IPS DF 19.7 (cell line): ENCODE measurements at places on chromosomes 1 and 21.
A peak's percentile ranks its signal among the peaks of the same experiment; 100 is the strongest.

- DNase-seq: no peak
Measured at GRCh38 chr1:238336531-238336930, 445.8 kb upstream of the ZP4 start.

DNA sequence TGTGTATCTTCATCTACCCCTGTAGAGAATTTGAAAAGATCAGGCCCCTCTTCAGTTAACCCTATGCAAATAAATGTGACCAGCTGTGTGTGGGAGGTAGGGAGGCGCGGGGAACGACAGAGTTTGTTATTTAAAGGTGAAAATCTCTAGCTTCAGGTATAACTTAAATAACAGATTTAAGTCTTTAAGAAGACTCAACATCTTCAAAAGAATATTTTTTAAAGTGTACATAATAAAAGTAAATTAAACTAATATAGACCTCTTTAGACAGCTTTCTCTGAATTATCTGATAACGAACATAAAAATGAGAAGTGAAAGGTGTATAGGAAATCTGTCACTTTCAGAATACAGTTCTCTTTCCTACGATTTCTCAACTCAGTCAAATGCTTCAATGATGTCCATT lies 16.0 kb downstream of the ANGPTL3 start:
- no peak for DNase-seq

GRCh38 chr1:8026153-8026975 lies at the start of gene ERRFI1:
TSS of gene ERRFI1 (minus strand) at chr1:8026309. CDS start at chr1:8015619, 10,690 bp downstream.
- DNase-seq: peak; percentile 17

DNA sequence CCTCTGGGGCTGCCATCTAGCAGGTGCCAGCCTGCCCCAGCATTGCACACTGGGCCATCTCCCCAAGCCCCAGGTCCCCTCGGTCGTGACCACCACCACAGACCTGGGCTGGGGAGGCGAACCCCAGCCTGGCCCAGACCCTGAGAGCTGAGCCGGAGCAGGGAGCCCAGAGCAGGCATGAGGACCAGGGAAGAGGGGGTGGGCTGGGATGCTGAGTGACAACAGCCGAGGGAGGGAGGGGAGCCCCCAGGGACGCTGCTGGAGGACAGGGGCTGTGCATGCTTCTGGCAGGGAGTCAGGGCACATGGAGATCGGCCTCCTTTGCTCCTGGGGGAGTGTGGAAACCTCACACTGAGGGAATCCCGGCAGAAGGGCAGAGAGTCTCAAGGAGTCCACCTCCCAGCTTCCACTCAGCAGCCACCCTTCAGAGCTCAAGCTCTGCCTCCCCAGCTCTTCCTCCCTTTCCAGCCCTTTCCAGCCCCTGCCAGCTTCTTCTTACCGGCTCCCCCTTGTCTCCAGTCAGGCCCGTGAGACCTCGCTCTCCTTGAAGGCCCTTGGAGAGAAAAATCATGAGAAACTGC lies 23.7 kb upstream of the PEF1 start:
- DNase-seq: no peak

GRCh38 chr1:186283374-186283773 lies 91.7 kb downstream of the TPR start:
- DNase-seq: no peak

DNA sequence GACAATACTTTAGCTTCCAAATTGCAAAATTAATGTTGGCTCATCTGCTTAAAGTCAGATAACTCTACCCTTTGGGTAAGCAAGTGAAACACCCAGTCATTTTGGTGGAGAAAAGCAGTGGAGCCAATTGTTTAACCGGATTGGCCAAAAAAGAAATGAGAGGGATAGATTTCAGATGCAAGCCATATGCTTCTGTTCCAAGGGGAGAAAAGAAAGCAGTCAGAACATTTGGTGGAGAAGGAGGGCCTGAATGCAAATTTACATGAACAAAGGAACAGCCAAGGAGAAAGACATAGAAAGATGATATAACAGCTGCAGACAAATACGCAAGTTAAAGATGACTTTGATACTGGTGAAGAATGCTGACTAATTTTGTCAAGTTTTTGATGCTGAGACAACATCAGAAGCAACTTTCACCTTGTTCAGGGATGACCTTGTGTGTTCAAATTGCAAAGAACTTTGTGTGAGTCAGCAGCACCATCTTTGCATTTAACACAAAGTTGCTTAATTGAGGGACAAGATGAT lies 173.1 kb downstream of the TGFB2 start:
- no peak for DNase-seq
